Left forelimb (tissue), 1 donor: ENCODE measurements at places on chromosomes 4 and X.

DNA sequence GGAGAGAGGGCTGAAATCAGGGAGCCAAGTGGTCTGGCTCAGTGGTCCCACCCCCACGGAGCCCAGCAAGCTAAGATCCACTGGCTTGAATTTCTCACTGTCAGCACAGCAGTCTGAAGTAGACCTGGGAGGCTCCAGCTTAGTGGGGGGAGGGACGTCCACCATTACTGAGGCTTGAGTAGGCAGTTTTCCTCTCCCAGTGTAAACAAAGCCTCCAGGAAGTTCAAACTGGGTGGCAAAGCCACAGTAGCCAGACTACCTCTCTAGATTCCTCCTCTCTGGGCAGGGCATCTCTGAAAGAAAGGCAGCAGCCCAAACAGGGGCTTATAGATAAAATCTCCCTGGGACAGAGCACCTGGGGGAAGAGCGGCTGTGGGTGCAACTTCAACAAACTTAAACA lies 88.1 kb downstream of the NPFFR2 start:
- no peak for DNase-seq

- DNase-seq: no peak
Measured at GRCh38 chr4:110610940-110611831, 11.7 kb downstream of the PITX2 start.

DNA sequence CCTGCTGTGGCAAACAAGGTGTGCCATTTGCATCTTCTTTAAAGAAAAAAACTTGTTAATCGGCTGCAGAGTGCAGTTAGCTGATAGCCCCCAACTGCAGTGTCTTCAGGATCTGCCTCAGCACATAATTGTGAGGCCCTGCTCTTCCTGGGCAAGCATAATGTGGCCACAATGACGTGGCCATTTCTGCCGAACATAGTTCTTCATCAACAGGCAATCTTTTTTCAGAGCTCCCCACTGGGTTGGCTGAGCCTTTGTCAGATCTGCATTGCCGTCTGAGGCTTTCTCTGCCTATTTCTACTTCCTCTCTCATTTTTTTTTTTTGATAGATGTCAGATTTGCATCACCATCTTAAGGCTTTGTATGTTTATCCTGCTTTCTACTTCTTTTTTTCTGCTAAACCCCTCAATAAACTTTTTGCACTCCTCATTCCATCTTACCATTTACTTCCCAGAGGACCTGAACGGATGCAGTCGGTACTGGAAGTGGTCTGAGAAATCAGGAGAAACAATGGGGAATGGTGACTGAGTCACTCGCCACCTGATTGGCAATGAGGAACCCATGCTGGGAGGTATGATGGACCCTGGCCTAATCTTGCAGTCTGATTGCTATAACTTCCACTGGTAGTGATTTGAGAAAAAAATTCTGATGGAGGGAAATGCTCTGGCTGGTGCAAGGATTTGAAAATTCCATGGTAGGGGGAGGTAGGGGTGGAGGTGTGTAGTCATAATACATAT lies 21.2 kb upstream of the TAB3 start:
- DNase-seq: no peak

GRCh38 chrX:19846995-19847790 lies 40.2 kb downstream of the SH3KBP1 start:
- no peak for DNase-seq

DNA sequence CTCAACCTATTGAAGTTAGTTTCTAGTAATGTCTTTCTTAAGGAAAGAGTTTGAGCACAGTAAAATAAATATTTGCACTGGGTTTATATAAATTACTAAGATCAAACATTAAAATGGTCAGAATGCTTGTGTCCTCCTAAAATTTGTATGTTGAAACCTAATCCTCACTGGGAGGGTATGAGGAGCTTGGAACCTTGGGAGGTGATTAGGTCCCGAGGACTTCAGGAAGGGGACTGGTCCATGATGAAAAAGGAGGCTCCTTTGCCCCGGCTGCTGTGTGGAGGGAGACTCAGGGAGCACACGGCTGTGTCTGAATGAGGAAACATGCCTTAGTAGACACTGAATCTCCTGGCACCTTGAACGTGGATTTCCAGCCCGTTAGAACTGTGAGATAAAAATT lies 221.9 kb downstream of the TENM3 start:
- DNase-seq: no peak
